Urothelium cell line (cell line): ENCODE measurements at places on chromosomes 1 and 21.

DNA sequence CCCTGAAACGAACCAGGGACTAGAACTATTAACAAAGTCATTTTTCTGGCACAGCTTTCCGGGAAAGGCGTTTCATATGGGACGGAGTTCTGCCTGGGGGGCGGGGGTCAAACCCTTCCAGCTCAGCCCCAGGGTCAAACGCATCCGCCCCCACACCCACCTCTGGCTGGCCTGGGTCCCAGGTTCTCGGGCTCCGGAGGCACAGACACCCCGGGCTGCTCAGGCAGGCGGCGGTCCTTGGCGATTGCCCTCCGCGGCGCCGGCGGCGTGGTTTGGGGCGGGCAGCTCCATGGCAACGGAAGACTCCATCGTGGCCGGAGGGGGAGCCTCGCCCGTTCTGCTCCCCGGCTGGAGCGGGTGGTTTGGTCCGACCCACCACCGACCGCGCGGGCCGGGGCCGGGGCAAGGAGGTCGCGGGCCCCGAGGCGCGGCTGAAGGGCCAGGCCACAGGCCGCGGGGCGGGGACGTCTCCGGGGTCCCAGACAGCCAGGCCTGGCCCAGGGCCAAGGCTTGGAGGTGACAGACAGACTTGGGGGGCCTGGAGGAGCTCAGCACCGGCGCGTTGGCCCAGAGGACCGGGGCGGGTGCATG is at the start of gene CFAP74:
CFAP74 (minus strand) TSS at position 246 of the 591 bp plus-strand sequence. CDS start 12,830 bp downstream, outside the sequence.
- DNase-seq = peak; percentile 88

DNA sequence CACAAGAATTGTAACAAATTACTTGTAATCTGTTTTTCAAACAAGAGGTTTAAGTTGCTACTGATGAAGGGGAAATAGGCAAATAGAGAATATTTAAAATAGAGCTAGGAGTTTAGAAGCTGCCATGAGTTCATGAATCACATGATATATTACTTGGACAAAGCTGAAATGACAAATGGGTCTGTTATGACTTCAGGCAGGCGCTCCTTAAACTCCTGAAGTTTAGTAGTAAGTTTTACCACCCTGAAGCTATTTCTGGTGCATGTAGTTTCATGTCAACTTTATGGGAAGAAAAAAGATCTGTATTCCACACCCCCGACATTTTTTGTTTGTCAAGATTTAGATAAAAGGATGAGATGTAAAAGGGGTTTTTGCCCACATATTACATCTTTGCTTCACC is 58.5 kb downstream of the PLA2G4A start:
- DNase-seq = no peak

- DNase-seq = no peak
Observed at GRCh38 chr21:34980423-34981115, 68.5 kb downstream of the RUNX1 start.

DNA sequence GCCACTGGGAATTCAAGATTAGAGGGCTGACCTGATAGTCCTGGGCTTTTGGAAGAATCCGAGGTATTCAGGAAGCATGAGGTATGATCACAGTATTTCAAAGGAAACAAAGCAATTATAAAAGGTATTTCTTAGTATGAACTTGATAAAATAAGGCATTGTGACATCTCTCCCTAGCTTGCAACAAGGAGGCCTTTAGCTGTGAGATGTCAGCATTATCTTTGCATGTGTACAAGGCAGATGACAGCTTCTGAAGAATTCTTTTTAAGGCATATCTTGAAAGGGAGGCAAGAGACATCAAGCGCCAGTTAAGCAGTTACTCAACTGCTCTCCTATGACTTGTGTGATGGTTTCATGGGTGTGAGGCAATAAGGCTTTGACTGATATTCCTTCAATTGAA is 1123.7 kb downstream of the PLA2G4A start:
- DNase-seq = no peak

DNA sequence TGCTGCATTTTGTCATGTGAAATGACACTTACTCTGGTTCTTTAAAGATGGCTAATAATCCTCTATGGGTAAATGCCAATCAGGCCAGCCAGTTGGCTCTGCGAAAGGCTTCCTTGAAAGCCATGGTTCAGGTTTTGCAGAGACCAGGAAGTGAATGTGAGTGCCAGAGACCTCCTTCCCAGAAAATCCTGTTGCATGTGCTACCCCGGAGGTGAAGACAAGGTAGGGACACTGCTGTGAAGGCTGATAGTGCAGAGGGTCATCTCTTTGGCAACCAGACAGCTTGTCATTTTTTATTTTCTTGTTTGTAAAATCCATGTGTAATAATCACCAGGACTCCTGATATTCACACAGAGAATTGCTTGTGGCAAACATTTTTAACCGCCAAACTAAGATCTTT is 18.7 kb downstream of the LRRC8D start:
- DNase-seq = no peak

DNA sequence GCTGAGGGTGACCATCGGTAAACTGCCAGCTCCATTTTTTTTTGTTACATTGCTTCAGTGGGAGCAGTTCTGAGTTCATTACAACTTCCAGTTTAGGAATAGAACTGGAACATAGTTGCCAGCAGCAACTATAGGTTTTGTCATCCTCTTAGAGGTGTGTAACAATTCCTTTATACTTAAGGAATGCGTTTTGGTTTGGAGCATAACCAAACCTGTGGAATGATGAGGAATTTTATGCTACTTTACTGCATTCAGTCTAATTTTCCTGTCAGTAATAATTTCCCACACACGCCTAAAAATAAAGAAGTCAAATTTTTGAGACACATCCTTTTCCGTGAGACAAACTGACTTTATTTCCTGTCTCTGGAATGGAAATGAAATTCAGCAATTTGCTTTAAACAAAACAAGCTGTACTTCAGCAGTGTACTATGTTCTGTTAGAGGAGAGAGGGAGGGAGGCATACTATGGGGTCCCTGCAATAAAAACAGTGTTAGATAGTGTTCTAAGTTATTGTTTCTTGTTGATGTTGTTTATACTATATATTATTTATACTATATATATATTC is 4.8 kb upstream of the AMPD1 start:
- DNase-seq = no peak

DNA sequence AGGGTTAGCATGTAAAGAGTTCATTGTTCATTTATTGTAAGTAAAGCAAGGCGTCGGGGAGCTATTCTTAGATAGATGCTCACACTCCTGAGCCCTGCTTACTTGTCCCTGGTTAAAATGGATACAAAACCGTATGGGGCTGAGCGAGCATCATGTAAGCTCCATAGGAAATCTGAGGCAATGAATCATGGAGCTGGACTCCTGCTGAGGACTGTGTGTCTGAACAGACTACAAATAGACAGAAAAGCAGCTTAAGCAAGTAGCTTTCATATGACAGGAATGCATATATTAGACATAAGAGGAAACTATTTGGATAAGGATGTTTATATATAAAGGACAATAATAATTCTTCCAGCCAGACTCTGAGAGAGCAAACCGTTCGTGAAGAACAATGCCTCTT is 604.9 kb upstream of the PTBP2 start:
- DNase-seq = no peak

- DNase-seq = no peak
Observed at GRCh38 chr1:98289311-98289710, 368.5 kb upstream of the DPYD start.

GRCh38 chr1:1183833-1184775 is 10.4 kb downstream of the TTLL10 start:
- DNase-seq = no peak

GRCh38 chr1:207996636-207997035 is 85.7 kb upstream of the CD34 start:
- DNase-seq = no peak

DNA sequence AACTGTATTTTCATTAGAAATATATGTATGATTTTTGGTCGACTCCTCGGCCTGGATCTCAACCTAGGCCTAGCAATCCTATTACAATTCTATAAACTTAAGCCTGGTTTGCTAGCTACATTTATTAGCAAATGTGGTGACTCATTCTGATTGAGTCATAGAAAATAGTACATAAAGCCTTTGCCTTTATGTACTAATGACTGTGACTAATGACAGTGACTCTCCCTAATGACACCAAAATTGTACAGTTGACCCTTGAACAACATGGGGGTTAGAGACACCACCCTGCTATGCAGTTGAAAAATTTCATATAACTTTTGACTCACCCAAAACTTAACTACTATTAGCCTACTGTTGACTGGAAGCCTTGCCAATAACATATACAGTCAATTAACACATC is 78.9 kb downstream of the CLEC20A start:
- peak; percentile 26 for DNase-seq

DNA sequence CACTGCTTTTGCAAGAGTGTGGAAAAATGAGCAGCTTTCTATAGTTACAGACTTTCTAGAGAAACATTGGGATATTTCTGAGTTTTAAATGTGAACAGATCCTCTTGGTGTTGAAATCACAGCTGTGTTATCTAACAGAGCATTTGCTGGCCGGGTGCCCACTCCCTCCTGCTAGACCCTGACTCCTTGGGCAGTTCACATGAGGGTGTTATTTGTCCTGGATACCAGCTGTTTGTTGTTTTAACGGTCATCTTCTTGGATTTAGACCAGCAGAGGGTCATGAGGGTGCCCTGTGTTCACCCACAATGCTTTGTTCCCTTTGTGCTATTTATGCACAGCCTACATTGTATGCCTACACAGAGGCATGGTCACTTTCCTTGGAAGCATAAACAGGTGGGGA is 67.1 kb downstream of the CENPF start:
- DNase-seq = no peak

DNA sequence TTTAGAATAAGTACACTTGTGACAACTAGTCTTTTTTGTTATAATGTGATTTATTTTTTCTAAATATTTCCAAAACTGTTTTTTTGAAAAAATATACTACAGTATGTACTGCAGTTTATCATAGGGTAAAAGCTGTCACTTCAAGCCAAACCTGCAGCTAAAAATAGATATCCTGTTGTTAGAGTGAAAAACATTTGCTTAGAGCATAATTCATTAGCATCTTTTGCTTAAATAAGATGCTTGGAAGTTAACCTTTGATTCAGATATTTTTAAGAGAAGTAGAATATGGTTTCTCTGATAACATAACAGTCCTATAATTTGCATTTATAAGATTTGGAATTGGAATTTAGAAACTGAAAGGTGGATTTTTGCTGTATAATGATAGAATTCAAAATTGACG is 21.5 kb downstream of the PRKACB start:
- DNase-seq = no peak

GRCh38 chr1:56991576-56991975 is 25.8 kb upstream of the C8B start:
- no peak for DNase-seq

- DNase-seq = peak; percentile 4
Observed at GRCh38 chr1:196607981-196608380, 259 bp downstream of the KCNT2 start.

- DNase-seq = peak; percentile 52
Observed at GRCh38 chr1:110011527-110012041, 22.8 kb upstream of the STRIP1 start.

DNA sequence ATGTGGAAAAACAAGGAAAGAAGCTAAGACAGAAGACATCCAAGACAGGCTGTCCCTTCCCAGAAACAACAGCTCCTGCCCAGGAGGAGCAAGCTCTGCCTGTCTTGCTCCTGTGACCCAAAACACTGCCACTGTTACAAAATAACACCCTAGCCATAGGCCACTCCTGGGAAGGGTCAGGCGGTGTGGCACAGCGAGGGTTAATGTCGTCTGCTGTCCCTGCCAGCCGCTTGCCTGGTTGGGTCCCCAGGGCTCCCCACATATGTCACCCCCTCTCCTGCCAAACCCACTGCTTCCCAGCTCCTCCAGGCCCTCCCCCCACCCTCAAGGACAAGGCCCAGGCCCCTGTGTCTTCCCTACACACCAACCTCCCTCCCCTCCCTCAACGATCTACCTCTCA is 3.9 kb upstream of the NHLH1 start:
- no peak for DNase-seq

- no peak for DNase-seq
Observed at GRCh38 chr1:1370771-1371300, 4.2 kb downstream of the AURKAIP1 start.

- no peak for DNase-seq
Observed at GRCh38 chr21:15059397-15059796, 5.4 kb downstream of the NRIP1 start.

DNA sequence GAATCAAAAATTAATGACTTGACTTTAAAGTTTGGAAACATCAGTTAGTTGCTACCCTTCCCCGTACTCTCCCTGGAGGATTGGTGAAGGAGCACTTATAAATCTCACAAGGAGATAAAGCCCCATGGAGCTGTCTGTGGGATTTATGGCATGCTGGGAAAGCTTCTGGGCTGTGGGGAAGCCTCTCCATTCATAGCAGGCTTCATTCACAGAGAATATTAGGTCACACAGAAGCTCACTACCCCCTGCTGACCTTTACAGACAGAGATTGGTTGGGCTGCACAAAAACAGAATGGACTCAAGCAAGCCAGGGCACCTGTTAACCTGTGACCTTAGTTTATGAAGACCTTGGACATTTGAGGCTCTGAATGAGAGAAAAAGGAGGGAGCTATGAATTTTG is 32.1 kb downstream of the RGL1 start:
- no peak for DNase-seq
